MCF 10A (cell line): ENCODE measurements at places on chromosomes 2 and 18.

DNA sequence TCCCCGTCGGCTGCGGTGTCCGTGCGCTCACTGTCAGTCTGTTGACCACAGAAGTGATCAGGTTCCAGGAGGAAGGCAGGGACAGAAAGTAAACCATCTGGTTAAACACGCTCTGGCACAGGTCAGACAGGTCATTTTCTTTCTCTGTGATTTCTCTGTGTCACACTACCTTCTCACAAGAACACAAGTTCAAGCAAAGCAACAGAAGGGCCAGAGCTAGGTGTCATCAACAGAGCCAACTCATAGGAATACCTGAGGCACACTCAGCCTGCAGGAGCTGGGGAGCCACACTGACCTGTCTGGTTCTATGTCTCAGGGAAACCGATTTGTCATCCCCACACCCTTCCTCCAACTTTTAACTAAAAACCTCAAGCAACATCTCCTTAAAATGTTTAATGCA lies 115.1 kb upstream of the ZBTB14 start:
- DNase-seq, result no peak

- no peak for DNase-seq
These were observed 4.2 kb upstream of the ROCK1 start for GRCh38 chr18:21115519-21116411.

- no peak for DNase-seq
These were observed 28.3 kb downstream of the STPG4 start for GRCh38 chr2:47126783-47127182.

DNA sequence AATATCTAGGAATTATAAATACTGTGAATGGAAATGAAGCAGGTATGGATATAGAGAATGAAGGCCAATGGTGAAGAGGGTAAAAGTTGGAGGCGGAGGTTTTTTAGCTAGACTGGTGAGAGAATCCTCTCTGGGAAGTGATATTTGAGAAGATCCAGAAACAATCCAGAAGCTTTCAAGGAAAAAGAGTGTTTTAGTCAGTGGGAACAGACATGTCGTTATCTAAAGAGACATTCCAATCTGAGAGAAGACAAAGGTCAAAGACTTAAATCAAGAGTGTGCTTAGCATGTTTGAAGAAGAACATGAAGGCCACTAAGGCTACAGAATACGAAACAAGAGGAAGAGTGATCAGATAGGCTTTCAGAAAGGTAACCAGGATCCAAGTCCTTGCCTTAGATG lies 211.0 kb downstream of the MBD5 start:
- no peak for DNase-seq

GRCh38 chr2:174171686-174172445 lies 76.5 kb downstream of the OLA1 start:
- no peak for DNase-seq

DNA sequence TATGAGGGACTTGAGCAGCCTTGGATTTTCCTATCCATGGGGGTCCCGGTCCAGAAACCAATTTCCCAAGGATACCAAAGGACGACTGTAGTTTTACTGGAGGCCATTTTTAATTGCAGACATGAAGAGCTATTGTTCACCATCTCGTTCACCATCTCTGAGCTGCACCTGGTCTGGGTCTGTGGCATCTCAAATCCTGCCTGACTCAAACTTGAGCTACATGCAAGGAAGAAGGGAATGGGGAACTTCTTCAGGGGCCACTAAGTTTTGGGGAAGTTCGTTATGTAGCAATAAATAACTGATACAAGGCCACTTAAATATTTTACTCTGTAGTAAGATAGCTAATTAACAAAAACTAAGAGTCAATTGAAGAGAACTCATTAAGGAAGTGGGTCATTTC lies 2.1 kb upstream of the SMCHD1 start:
- DNase-seq, result no peak

DNA sequence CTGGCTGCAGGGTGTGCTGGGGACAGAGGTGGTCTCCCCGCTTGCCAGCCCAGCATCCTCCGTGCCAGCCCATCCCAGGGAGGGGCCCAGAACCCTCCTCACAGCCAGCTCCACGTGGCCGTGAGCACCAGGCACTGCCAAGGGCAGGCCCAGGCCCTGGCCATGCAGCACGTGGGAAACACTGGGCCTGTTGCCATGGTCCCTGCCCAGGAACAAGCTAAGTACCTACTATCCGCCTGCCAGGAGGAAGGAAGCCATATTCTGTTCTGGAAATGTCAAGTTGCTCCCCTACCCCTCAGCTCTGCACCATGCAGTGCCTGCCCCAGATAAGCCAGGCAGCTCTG lies 250.6 kb downstream of the CYP26B1 start:
- no peak for DNase-seq

DNA sequence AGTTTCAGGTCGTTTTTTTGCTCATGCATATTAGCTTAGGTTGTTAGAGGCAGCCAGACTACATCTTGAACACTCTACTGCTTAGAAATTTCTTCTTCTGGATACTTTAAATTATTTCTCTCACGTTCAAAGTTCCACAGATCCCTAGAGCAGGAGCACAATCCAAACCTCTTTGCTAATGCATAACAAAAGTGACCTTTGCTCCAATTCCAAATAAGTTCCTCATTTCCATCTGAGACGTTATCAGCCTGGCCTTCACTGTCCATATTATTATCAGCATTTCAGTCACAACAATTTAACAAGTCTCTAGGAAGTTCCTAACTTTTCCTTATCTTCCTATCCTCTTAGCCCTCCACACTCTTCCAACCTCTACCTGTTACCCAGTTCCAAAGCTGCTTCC lies 50.4 kb upstream of the ERMN start:
- no peak for DNase-seq

- no peak for DNase-seq
These were observed 4.3 kb upstream of the TP53I3 start for GRCh38 chr2:24088821-24089359.

DNA sequence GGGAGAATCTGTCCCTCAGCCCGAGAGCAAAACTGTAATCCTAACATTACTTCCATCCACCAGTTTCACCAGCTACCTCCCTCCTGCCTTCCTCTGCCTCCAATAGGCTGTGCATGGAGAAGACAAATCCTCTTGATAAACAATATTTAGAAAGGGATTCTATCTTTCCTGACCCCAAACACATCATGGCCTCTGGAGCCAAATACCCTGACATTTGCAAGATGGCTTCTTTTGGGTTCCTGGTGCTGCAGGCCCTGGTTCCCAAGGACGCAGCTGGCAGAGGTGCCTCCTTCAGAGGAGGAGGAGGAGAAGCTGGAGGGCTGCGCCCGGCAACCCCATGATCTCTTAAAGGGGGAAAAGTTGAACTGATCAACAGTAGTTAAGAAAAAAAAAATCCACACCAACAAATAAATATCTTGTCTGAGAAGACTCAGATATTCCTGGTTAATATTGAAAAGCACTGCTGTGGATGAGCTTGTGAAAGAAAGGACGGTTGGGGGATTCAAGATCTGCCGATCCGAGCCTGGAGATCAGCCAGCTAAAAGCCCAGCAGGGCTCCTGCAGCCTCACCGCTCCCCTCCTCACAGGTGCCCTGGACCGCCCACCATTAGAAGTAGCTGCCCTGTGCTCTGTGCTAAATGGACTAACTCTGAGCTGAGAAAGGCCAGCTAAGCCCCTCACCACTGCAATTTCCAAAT lies 116.8 kb downstream of the MSH2 start:
- no peak for DNase-seq

GRCh38 chr2:159003555-159003954 lies 35.1 kb downstream of the TANC1 start:
- no peak for DNase-seq

DNA sequence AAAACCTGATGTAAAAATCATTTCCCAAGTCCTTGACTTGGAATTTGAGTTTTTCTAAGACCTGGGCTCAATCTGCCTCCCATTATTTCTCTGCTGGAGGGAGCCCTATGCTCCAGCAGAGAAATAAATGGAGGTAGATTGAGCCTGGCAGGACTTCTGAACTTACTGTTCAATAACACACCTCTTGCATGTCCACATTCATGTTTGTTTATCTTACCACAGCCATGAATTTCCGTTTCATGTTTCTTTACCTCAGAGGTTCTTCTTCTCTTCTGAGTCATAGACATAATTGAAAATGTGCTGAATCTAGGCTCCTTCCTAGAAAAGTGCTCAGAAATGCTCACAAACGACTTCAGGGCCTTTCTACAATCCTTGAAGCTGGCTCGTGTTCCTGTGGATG lies 170.8 kb downstream of the PMAIP1 start:
- DNase-seq, result peak; percentile 12

DNA sequence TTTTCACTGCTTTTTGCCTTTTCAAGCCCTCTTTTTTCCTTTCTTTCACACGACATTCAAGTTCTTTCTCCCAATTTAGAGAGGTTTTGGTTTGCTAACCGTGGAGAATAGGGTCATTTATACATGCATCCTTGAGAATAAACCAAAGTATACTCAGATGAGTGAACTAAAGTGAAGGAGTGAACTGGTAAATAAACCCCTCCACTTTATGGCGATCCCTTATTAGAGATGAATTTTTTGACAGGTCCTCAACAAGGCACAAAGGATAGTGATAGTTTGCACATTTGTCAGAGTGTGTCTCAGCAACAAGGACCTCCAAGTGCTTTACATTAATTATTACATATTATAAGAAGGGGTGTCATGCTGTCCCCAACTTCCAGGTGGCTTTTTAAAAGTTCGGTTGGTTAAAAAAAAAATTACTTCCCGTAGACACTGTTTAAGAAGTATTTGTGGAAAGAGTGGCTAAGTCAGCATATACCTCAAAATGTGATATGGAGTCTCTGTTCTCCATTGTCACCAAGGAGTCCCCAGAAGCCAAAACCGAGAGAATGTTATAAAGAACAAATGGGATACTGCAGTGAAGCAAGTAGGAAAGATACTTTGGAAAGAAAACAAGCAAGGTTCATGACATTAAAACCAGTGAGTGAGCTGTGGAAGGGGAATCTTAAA lies 1.7 kb upstream of the SLC40A1 start:
- DNase-seq, result no peak

DNA sequence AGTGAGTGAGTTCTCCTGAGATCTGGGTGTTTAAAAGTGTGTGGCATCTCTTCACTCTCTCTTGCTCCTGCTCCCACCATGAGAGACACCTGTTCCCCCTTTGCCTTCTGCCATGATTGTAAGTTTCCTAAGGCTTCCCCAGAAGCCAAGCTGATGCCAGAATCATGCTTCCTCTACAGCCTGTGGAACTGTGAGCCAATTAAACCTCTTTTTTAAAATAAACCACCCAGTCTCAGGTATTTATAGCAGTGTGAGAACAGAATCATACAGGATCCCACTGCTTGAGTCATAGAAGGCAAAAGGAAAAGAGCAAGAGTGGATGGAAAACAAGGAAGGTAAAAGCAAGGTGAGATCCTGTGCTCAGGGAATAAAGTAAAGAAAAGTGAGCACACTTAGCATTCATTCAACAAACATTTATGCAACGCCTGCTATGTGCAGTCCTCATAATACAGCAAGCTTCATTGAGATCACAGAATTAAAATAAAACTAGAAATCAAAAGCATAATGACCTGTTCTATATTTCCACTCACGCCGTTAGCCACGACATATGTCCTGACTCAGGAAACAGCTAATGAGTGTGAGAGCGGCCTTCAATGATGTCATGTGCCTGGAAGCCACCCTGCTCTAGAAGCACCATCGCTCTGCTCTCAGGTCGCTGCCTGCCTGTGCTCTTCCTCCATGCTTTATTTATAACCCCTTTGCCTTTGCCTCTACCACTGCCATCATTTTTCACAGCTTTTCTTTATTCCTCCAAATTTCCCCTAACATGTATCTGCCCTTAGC lies 11.3 kb upstream of the COPS8 start:
- no peak for DNase-seq

DNA sequence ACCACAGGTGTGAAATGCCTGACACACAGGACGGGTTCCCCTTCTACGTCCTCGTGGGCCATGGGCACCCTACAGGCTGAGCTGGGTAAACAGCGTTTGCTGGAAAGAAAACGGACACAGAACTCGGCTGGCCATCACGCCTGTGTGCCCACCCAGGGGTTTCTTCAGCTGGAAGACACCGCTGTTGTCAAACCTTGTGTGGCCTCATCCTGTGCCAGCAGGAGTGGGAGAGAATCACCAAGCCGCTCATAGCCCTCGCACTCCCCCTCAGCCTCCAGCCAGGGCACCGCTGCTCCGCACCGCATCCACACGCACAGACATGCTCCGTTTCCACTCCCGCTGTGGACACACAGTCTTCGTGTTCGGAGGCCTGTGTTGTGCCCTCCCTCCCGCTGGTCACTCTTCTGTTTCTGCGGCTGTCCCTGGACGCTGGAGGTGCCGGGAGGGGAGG lies 161.4 kb downstream of the PXDN start:
- DNase-seq, result no peak

GRCh38 chr2:152115952-152116351 lies 17.1 kb upstream of the CACNB4 start:
- no peak for DNase-seq

GRCh38 chr2:207490441-207490840 lies 39.3 kb upstream of the CREB1 start:
- no peak for DNase-seq

GRCh38 chr18:48036641-48037421 lies 106.4 kb upstream of the SMAD2 start:
- no peak for DNase-seq

DNA sequence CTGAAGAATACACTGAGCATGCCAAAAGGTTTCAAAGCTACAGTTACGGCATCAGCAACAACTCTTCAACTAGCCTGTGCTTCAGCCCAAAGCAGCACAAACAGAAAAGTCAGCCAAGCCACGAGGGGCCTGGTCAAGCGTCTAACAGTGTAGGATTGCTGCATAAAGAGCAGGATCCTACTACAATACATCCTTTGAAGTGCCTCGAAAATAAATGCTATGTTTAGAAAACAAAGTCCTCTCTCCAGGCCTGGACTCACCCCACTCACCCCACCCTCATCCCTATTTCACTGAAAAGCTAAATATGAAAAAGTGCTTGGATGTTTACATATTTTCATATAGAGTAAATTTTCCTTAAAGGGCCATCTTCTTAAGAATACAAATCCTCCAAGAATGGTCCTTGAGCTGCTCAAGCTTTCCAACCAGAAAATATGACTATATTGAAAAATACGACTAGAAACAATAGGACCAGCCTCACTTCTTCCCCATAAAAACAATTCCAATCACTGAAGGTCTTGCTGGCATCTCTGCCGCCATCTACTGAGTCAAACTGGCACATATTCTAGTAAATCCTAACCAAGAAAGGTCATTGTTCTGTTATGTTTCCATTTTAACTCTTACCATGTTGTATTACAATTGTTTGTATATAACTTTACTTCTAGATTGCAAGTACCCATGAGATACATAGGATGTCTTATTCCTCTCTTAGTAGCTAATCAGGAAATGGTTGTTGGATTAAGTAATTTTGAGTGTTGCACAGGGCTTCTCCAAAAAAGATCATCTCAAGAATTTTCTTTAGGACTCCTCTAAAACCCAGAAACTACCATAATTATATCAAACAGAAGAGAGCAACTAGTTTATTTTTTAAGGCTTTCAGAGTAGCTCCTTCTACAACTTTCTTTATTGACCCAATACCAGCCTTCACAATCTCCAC lies 63.6 kb downstream of the CLHC1 start:
- DNase-seq, result peak; percentile 72

- DNase-seq, result no peak
These were observed 81.5 kb downstream of the CD226 start for GRCh38 chr18:69866212-69866611.

DNA sequence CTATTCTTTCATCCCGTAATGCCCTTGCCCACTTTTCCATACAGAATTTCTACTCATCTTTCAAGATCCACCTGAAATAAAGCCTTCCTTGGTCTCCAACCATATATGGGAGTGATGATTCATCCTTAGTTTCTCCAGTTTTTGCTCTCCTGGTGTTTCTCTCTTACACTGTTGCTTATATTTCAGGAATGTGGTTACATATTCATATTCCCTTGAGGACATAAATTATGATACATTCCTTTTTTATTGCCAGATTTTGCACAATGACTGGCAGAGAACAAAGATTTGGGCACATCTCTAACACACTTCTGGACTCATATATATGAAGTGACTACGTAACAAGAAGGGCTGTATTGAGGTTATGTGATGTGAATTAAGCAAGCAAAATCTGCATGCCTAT lies 1573.4 kb upstream of the NXPH2 start:
- peak; percentile 41 for DNase-seq
